ENCODE measurements at places on chromosomes 3 and 15.

GRCh38 chr3:138078901-138079344, 36.5 kb downstream of the DZIP1L start:
- no peak for DNase-seq

GRCh38 chr15:86765281-86765680, 685.6 kb downstream of the AGBL1 start:
- no peak for DNase-seq

- DNase-seq, result no peak
Observed at GRCh38 chr3:171155122-171155700, 128.7 kb upstream of the SLC2A2 start.

GRCh38 chr15:88542342-88542733, 4.1 kb downstream of the DET1 start:
- no peak for DNase-seq

- no peak for DNase-seq
Observed at GRCh38 chr3:37668431-37668817, 193.3 kb upstream of the CTDSPL start.

DNA sequence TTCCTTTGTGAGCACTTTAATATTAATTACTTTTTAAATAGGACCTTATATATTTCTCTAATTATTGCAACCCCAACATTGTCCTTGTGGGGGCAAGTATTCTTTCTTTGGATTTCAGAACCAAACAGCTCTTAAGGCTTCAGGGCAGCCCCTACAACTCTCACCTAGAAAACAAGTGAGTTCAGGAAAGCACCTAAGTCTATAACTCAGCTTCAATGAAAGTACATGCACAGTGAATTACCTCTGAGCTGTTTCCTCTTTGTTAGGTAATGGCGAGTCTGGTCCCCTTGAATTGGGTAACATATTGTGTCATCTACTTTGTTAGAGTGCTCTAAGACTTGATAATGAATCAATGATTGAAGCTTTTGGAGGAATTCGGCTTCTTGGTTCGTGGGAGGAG, 545.7 kb downstream of the NLGN1 start:
- no peak for DNase-seq

DNA sequence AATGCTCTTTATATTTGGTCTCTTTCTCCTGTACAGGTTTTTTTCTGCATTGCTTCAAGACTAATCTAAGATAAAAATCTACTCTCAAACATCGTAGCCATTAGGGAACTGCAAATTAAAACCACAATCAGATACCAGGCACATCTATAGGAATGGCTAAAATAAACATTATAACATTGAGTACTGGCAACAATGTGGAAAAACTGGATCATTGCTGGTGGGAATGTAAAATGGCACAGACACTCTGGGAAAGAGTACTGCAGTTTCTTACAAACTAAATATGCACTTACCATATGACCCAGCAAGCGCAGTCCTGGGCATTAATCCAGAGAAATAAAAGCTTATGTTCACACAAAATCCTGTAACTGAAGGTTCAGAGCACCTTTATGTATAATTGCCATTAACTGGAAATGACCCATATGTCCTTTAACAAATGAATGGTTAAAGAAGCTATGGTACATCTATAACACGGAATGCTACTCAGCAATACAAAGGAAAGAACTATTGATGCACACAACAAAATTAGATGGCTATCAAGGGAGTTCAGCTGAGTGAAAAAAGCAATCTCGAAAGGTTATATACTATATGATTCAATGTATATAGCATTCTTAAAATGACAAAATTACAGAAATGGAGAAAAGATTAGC, 6.3 kb downstream of the ABCC5 start:
- DNase-seq, result no peak
